ENCODE measurements at places on chromosomes 11 and 22. TPM values are rescaled to one million over a fixed set of nuclear protein-coding genes. Genes with fewer than 3 reads are reported as not detected.

DNA sequence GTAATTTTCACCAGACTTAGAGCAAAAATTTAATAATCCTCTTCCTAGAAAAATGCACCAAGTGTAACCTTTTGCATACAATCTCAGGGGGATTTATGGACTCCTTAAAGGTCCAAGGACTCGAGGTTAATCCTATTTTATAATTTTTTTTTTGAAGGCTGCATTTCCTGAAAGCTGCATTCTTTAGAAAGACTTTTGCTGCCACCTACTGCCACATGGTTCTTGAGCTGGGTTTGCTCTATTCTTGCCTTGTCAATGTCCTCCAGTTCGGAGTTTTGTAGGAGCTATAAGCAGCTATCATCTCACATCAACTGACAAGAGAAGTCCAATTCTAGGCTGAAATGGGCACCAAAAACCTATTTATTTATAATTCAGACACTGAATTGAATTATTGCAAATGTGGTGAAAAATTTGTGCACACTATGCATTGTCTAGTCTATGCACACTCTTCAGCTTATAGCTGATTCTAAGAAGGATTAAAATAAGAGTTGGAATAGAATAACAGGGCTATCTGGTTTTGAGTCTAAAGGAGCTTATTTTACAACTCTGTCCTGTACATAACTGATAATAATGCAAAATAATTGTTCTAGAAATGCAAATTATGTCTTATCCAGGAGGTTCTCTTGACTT is 31.3 kb downstream of the TRAF6 start:
- peak; percentile 39 for DNase-seq

DNA sequence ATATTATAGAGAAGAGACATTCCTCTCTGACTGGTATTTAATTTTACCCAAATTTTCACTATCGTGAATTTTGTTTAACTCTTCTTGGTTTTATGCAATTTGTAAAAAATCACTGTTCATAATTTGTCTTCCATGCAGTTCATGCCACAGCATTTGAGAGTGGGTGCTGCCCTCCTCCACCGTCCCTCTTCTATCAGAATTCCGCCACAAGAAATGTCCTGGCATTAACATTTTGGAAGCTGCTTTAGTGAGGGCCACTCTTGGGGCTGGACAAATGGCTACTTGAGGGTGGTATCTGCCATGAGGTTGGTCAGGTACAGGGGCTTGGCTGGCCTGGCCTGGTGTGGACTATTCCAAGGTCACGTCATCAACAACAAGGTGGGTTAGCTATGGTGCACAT is 68.3 kb upstream of the CLDN5 start:
- no peak for DNase-seq

DNA sequence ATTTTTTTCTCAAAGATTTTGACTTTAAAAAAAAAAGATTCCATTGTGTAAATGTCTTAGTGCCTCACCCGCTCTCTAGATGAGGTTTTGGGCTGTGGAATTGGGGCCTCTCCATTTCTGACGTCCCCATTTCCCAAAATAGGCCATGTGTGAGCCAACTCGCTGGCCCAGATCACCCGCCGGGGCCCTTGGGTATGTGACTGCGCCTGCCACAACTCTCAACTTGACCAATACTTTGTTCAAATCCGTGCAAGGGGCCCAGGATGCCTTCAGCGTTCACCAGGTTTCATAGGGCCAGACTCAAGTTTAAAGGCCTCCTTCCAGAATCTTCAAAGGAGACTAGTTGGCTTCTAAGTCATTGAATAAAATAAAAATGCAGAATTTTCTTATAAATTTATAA is 96.0 kb downstream of the DHCR7 start:
- no peak for DNase-seq

GRCh38 chr11:129788278-129788677 is 27.4 kb upstream of the TMEM45B start:
- no peak for DNase-seq

DNA sequence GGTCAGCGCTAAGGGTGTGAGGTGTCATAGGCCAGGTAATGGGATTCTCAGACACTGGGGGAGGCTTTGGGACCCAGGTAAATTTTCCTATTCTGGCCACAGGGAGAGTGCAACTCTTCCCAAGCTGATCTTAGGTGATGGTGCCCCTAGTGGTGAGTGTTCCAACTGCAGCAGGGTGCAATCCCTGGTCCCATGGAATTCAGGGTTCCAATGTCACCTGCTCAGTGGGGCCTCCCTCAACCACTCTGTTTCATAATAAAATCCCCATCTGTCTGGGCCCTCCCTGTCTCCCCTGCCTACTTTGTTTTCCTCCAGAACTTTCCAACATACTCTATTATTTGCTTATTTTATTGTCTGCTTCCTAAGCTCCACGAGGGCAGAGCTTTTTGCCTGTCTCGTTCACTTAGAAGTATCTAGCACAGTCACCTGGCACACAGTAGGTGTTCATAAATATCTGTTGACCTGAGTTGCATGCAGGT is 2.9 kb upstream of the SGSM1 start:
- DNase-seq: peak; percentile 90

DNA sequence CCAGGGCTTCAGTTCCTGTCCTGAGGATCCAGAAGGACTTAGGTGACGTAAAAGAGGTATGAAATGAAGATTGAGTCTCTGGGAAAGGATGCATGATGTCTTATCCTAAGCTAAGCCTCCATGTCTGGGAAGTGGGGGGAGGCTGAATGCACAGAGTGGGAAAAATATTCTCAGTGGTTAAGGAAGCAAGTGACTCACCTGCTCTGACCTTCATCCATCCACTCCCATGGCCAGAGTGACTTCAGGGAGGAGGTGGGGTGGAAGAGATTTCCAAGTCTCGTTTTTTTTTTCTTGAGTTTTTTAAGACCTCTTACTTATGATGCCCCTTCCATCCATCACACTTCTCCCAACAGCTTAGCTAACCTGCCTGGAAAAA is 32.5 kb upstream of the POLD3 start:
- no peak for DNase-seq

DNA sequence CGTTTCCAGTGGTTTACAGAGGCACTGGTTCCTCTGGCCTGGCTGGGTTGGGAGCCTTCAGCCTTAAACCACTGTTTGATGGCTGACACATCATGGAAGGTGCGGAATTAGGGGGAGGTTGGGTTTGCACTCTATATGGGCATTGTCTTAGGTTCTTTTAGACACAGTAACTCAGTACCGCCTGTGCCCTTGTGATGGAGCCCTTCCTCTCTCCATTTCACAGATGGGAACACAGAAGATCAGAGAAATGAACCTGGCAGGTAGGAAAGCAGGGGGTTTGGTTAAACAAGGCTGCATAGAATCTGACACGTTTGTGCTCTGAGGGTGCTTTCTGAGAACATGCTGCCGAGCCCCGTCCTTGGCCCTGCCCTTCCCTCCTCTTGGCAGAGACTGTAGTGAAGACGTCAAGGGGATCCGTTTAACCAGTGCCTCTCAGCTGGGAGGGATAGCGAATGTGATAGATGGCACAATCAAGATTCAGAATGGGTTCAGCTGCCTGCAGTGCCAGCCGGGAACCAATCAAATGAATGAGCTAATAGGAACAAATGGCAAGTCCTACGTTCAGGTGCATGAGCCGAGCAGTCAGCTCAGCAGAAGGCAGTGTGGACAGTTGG is 228.6 kb downstream of the TBC1D22A start:
- peak; percentile 61 for DNase-seq

GRCh38 chr11:124842305-124842704 is 22.9 kb upstream of the ROBO3 start:
- DNase-seq: no peak

- no peak for DNase-seq
These were observed 10.8 kb downstream of the C11orf24 start for GRCh38 chr11:68261006-68261405.

DNA sequence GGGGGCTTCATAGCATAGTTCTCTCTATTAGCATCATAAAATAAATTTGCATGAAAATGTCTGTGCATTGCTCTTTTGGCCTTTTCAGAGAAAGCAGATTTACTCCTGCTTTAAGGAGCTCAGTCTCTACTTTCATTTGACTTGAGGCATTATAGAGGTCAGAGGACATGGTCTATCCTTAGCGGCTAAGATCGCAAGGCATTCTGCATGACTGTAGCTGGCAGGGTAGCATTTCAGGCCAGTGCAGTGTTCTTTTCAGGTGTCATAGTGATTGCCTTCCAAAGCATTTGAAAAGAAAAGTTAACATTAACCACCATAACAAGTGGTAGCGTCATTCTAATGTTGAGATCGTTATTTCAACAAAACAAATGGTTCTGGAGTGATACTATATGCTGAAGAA is 126.5 kb downstream of the NCAM1 start:
- no peak for DNase-seq

- no peak for DNase-seq
These were observed 395.6 kb downstream of the TENM4 start for GRCh38 chr11:79045018-79045799.

DNA sequence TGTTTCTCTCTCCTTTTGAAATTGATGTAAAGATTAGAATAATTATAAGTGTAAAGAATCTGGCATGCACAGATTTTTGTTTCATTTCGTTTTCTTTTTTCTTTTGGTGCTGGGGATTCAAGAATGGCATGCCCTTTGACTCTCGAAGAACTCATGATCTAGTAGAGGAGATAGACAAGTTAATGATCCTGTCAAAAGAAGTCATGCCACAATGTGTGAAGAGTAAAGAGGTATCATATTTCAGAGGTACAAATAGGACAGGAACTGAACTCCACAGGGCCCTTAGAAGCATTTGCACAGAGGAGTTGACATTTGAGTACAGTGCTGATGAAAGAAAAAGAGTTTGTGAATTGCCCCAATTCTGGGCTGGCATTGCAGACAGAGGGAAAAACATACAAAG is 708.0 kb upstream of the ARHGAP42 start:
- DNase-seq: no peak

DNA sequence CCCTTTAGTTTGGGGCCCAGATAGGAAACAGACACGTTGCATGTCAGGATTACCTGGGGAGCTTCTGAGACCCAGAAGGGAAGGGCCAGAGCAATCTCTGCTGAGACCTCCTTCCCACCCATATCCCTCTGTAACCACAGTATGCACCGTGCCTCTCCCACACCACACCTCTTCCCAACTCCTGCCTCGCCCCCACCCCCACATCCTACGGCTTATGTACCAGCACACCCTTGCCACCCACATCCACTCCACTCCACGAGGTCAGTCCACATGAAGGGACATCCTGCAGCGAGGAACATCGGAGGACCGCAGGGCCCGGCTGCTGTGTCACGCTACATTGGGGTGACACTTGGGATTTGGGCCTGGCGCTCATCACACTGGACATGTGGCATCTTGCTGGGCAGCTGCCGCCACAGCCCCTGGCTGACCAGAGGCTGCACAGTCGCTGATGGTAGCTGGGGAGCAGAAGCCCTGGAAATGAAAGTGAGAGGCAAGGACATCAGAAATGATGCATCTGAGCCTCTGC is 118.3 kb upstream of the LMO1 start:
- DNase-seq: no peak

DNA sequence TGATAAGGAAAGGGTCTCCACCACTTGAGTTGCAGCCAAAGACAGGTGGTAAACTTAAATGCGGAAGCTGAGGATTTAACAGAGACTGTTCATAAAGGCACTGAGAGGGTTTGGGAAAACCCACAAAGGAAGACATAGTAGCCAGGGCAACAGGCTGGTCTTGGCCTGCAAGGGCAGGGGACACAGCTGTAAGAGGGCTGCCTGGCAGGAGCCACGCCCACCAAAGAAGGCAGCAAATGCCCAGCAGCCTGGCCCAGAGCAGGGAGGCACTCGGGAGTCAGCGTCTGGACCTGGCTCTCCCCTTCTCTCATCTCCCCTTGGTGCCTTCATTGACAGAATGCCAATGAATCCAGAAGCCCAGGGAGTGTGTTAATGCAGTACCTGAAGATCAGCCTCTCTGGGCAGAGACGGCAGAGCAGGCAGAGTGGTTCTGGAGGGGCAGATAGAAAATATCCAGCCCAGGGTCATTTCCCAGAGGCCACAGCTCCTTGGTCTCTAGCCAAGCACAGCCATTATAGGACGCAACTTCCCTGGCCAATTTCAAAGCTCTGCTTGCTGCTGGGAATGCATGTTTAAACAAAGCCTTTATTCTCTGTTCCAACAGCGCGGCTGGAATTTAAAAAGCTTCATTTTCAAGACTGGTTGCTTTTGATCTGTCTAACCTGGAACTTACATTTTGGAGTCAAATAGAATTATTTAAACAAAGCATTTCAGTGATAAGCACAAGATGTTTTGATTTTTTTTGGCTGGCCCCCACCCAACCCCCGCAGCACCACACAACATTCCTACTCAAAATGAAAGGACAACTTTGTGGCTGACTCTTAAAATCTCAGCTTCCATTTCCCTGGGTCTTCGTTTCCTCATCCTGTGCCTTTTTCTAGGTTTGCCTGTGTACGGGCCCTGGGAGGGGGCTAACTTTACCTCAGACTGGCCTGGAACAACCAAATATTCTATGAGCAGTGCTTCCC is 125.6 kb upstream of the LMO1 start:
- DNase-seq: peak; percentile 33

- peak; percentile 19 for DNase-seq
These were observed 11.8 kb upstream of the KCNJ11 start for GRCh38 chr11:17400048-17400775.

DNA sequence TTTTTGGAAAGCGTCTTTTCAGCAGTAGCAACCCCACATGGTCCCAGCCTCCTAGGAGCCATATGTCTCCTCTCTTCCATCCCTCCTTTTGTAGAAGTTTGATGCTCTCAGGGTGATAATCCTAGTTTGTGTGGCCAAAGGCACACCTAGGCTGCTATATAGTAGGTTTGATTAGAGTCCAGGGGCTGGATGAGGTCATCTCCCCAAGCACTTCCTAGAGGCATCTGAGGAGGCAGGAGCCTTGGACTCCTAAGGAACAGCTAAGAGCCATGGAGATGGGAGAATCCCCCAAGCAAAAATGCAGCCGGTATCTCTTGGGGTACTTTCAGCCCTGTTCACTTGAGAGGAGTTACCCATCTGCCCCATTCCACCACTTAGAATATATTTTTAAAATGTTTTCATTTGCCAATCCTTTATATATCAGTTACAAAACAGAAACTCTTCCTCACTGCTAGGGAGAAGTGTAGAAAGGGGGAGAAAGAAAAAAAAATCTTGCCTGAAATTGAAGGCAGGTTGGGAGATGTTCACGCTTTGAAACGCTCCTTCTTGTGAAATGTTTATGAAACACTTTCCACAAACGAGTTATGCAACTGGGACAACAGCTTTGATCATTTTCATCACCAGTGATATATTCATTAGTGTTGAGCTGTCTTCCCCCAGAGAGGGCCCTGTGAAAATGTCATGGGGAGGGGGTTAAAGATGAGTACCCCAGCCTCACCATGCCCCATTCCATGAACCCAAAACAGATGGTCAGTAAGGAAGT is 31.9 kb upstream of the TLCD5 start:
- no peak for DNase-seq

The OR8D1 gene
- not detected for total RNA-seq

The GP1BB gene
- total RNA-seq: 3.7 TPM

The HTR3B gene
- not detected for total RNA-seq

The RAG2 gene
- not detected for total RNA-seq

The MFRP gene
- not detected for total RNA-seq

The BBOX1 gene
- total RNA-seq: not detected

The OR2AG2 gene
- 0.07 TPM for total RNA-seq

The CCDC87 gene
- 0.67 TPM for total RNA-seq

The ELF5 gene
- total RNA-seq: not detected
